ENCODE measurements at places on chromosomes 12 and 14. TPM values are rescaled to one million over a fixed set of nuclear protein-coding genes. Genes with fewer than 3 reads are reported as not detected.

DNA sequence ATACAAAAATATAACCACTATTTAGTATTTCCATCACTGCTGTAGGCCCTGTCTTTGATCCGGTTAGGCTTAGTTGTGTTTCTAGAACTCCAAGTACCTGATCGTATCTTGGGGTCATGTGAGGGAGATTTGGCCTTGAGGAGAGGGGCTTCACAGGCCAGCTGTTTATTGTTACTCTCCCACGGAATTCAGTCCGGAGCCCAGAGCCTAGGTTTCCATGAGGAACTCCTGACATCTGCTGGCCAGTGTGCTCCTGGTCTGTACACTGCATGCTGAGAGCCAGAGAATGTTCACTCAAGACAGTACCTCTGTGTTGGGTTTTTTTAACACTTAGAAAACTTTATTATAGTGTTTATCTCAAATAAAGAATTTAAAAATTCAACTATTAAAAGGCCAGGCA lies 341.0 kb upstream of the TMEM132C start:
- DNase-seq: no peak
- H3K36me3 ChIP-seq: no peaks in the 10 kb centered on the region
- no peaks in the 10 kb centered on the region for H3K4me1 ChIP-seq
- no peak overlapping the region for H3K4me3 ChIP-seq
- H3K27ac ChIP-seq: no peak overlapping the region

Gene TCL1B
- total RNA-seq: not detected

- peak overlapping the region; percentile 45 for H3K27ac ChIP-seq
- H3K4me3 ChIP-seq: no peak overlapping the region
- H3K27me3 ChIP-seq: no peaks in the 10 kb centered on the region
- DNase-seq: no peak
- H3K36me3 ChIP-seq: no peaks in the 10 kb centered on the region
Observed at GRCh38 chr14:23550812-23551265, 726 bp downstream of the ZFHX2 start.

DNA sequence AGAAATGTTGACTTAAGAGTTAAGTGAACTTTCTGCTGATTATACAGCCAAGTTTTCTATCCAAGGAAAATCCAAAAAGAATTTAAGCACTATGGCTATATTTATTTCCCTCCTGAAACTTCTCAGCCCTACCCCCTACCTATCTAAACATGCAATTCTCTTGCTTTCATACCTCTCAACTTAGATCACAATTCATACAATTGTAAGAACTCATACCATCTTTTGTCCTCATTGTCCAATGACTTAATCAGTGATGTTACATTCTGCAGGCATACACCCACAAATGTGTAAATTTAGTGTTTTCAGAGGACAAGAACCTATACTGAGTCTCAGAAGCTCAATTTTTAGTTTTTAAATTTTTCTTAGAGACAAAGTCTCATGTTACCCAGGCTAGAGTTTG lies 62.1 kb downstream of the ZFC3H1 start:
- H3K27ac ChIP-seq: no peak overlapping the region
- no peak overlapping the region for H3K4me3 ChIP-seq
- no peak for DNase-seq
- H3K27me3 ChIP-seq: peaks cover 18% of the 10 kb centered on the region

DNA sequence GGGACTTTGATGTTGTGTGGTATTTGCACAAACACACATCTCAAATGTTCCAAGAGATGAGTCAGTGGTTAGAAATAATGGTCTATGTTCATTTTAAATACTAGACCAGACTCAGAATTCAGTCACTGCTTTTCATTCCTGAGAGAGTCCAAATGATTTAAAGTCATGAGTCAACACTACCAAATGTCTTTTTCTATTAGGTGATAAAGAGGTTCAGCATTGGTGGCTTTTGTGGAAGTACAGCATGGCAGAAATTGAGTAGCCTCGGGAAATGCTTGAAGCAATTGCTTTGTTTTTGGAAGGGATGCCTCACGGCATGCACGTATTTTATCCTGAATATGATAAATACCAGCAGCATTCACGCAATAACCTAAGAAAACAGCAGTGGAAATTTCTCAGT lies 115.7 kb downstream of the DIO2 start:
- no peaks in the 10 kb centered on the region for H3K27me3 ChIP-seq
- H3K4me3 ChIP-seq: no peak overlapping the region
- DNase-seq: no peak
- H3K36me3 ChIP-seq: no peaks in the 10 kb centered on the region
- H3K27ac ChIP-seq: no peak overlapping the region
- H3K4me1 ChIP-seq: no peaks in the 10 kb centered on the region

GRCh38 chr12:10197879-10198278 lies 14.8 kb upstream of the GABARAPL1 start:
- H3K36me3 ChIP-seq: no peaks in the 10 kb centered on the region
- H3K4me1 ChIP-seq: no peaks in the 10 kb centered on the region
- no peak overlapping the region for H3K4me3 ChIP-seq
- no peak for DNase-seq

Gene SLIRP
- 178 TPM for total RNA-seq

Gene ENDOU
- total RNA-seq: not detected

DNA sequence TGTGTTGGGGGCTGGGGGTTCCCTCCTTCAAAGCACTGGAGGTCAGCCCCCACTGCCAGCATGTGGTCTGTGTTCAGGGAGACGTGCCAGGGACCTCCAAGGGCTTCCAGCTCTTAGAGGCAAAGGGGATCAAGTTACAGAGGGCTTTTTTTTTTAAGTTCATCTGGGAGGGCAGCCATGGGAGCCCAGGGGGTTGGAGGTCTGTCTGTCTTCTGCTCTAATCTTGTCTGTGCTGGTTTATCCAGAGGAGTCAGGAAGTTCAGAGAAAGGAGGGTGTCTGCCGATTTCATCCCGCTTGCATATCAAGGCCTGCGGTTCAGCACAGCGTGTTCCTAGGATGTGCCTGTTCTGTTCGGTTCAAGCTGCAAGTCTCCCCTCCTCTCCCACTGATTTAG lies 72.2 kb downstream of the TMEM132C start:
- no peaks in the 10 kb centered on the region for H3K4me1 ChIP-seq
- H3K36me3 ChIP-seq: no peaks in the 10 kb centered on the region
- DNase-seq: no peak
- no peak overlapping the region for H3K4me3 ChIP-seq
- H3K27me3 ChIP-seq: no peaks in the 10 kb centered on the region
